ENCODE measurements at places on chromosomes 4 and X.

DNA sequence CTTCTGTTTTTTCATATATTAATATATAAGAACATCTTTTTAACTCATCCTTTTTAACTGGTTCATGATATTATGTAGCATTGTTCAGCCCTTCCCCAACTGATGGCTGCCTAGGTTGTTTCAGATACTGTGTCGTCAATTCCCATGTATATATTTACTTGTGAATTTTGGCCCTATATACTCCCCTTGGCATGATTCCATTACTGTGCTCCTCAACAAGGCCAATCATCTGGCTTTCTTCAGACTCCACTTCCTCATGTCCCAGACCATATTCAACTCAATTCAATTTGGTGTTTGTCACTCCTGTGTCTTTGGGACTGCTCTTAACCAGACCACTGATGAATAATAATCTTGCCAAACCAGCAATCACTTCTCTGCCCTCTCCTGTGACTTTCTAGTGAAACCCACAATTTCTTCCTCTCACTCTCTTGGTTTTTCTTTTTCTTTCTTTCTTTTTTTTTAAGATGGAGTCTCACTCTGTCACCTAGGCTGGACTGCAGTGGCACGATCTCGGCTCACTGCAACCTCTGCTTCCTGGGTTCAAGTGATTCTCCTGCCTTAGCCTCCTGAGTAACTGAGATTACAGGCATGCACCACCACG is 2.7 kb upstream of the WDR45 start:
- no peak for DNase-seq

DNA sequence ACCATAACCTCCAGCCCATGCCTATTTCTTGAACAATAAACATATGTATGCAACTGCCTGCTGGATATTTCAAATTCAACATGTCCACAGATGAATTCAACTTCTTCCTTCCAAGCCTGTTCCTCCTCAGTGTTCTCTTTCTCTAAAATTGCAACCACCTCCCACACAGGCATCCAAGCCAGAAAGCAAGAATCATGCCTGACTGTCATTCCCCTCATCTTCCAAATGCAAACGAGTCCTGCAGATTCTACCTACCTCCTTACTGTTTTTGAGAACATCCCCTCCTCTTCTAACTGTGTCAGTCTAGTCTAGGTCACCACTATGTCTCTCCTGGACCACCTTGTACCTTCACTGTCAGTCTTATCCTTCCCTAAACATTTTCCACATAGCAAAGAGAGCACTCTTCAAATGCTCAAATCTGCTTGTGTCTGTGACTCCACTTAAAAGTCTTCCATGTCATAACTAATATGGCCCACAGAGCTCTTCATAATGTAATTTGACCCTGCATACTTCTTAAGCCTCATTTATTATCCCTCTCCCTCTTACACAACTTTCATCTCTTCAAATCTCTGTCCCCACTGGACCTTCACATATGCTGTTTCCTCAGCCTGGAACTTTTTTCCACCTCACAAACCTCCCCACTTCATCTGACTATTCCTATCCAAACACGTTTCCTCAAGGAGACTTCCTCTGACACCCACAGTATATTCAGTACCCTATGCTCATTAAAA is 25.7 kb downstream of the MAPK10 start:
- DNase-seq, result no peak

- no peak for DNase-seq
Measured at GRCh38 chrX:39327255-39327654, 526.0 kb downstream of the MID1IP1 start.

DNA sequence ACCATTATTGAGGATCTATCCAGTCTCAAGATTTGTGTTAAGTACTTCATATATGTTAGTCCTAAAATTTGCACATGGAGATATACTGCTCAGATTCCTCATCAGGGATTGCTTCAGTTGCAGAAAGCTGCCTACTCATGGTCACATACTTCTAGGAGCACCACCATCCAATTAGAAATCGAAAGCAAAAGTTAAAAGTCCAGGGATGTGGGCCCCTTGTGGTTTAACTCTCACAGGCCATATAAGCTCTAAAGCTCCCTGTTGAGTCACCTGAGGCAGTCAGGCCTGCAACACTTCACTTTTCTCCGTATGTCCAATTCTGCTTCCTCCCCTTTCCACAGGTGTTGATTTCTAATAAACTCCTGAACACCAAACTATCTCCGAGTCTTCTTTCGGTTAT is 84.2 kb downstream of the CNOT6L start:
- DNase-seq, result peak; percentile 70

- DNase-seq, result no peak
Measured at GRCh38 chr4:8132947-8133705, 25.5 kb downstream of the ABLIM2 start.

- no peak for DNase-seq
Measured at GRCh38 chr4:180493299-180493698, 1749.9 kb upstream of the TENM3 start.

DNA sequence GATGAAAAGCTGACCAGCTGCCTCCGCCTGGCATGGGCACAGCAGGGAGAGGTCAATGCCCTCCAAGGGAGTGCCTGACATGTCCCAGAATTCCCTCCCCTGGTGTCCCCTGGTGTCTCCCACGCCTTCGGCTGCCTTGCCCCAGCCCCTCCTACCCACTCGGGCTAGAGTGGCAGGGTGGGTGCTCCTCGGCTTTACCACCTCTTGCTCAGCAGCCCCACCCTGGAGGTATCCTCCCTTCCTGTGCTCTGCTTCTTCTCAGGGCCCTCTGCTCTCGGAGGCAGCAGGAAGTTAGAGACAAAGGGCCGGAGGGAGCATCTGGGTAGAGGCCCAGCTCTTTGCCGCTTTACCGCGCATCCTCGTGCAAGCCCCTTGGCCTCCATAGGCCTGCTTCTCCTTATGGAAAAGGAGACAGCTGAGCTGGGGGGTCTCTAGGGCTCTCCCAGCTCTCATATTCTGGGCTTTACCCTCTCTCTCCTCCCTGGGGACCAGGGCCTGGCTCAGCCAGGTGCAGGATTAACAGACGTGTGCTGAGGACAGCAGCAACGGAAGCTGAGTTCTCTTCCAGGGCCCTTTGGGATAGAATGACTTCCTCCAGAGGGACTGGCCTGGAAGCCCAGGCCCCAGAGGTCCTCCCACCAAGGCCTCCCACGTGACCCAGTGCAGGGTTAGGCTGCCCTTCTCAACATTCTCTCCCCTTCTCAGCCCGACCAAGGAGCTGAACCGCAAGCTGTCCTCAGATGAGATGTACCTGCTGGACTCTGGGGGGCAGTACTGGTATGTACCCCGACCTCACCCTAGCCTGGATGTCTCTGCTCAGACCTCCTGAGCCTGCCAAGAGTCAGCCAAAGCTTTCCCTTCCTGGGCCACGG is 17.2 kb downstream of the XPNPEP2 start:
- no peak for DNase-seq

DNA sequence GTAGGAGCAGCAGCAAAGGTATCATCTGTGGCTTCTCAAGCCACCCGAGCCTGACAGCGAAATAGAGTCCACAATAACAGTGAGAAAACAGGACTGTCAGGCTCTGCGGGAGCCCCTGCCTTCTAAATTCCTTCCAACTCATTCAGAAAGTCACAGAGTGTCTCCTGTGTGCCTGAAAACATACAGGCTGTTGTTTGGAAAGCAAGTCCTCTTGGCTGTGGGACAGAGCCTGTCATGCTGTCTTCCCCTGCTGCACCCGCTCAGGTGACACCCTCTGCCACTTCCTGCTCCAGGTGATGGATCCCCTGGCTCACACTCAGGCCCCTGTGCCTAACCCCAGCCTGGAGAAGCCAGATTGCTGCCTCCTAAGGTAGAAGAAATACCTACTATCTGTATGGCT is 152.3 kb downstream of the RAB28 start:
- DNase-seq, result no peak

GRCh38 chr4:6986072-6986780 is 56.9 kb upstream of the TADA2B start:
- DNase-seq, result no peak

DNA sequence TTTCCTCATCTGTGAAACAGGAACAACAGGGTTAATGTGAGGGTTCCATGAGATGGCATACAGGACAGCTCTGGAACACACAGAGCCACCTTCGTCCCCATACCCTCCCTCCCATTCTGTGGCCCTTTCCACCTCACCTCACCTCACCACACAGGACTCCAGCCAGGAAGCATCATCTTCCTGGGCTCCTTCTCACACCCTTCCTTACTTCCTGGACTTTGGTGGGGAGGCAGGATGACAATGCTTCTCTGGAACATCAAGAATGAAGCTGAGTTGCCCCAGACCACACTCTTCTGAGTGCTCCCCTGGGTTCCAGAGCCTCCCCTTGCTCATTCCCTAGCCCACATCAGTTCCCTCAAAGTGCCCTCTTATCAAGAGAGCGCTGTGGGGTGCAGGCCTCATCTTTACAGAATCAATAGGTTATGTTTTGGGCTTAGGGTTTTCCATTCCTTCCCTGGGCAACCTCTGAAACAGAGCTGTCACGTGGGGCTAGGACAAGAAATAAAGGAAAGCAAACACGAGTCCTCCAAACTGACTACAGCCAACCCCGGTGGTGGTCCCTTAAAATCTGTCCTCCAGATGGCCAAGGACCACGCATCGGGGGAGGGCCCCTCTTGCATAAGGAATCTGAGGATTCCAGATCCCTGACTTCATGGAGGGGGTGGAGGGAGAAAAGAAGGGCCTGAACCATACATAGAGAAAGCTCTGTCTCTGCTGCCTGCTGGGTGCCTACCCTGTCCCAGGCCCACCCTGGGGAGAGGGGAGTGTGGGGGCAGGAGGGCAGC is 74.4 kb upstream of the ATP6AP2 start:
- no peak for DNase-seq

DNA sequence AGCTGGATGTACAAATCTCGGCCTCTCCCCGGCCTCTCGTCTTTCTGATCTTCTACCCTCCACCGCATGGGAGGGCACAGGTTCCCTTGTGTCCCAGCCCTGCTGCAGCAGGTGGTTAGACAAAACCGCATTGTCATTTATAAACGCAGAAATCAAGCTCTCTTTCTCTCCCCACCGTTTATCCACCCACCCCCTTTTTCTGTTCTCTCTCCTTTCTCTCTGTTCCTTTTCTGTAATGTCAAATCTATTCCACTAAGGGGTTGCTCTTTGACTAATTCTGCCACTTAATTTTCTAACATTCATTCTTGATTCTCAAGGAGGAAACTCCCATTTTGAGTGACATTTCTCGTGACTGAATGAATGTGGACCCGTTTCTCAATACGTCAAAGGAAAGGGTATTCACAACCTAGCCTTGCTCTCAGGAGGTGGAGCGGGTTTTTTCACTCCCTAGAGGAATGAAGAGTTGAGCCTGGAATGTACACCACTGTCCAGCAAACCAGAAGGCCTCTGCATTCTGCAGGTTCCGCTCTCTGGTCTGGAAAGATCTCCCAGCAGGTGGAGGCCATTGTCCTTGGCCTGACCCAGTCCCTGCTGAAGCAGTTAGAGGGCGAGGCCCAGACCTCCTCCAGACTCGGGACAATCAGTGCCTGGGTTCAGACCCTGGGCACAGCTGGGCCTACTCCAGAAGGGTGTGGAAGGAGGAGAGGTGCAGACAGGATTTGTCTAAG is 70.9 kb upstream of the ENPP6 start:
- no peak for DNase-seq

- DNase-seq, result no peak
Measured at GRCh38 chr4:185235843-185236503, 26.6 kb downstream of the SNX25 start.

DNA sequence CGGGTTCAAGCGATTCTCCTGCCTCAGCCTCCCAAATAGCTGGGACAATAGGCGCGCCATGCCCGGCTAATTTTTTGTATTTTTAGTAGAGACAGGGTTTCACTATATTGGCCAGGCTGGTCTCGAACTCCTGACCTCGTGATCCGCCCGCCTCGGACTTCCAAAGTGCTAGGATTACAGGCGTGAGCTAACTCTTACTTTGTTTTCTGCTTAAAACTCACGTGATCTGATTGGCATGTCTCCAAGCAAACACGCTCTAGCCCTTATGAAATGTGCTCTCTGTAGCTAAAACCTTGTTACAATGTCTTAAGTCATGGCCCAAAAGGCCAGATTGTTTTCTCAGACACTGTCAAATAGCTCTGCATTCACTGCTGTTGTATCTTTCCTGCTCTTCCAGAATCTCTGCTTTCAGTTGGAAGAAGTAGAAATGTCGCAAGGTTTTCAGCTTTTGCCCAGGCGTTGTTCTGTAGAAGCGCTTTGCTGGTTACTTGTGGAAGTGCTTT is 39.7 kb upstream of the OGT start:
- no peak for DNase-seq

- DNase-seq, result no peak
Measured at GRCh38 chrX:133391111-133391510, 24.2 kb downstream of the GPC4 start.

DNA sequence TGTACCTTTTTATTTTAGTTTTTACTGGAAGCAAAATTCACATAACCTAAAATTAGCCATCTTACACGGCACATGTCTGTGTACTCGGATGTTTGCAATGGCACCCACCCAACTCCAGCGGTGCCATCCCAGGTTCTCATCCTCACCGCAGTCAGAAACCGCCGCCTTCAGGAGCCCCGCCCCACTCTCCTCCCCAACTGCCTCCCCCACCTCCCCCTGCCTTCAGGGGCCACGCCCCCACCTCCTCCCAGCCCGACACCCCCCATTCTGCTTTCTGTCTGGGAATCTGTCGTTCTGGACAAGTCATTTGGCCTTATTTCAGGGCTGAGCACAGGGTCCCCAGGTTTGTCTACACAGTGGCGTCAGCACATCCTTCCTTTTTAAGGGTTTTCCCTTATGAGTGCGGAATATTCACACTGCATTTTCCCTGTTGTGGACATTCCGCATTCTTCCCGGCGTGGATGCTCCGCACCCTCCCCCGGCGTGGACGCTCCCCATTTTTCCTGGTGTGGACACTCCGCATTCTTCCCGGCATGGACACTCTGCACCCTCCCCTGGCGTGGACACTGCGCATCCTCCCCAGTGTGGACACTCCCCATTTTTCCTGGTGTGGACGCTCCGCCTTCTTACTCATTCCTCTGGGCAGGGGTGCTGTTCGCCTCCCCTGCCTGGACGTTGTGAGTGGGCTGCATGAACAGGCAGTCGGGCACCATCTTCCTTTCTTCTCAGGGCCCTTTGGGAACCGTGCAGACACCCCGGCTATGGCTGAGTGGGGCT is 135.4 kb upstream of the NKX1-1 start:
- DNase-seq, result no peak

DNA sequence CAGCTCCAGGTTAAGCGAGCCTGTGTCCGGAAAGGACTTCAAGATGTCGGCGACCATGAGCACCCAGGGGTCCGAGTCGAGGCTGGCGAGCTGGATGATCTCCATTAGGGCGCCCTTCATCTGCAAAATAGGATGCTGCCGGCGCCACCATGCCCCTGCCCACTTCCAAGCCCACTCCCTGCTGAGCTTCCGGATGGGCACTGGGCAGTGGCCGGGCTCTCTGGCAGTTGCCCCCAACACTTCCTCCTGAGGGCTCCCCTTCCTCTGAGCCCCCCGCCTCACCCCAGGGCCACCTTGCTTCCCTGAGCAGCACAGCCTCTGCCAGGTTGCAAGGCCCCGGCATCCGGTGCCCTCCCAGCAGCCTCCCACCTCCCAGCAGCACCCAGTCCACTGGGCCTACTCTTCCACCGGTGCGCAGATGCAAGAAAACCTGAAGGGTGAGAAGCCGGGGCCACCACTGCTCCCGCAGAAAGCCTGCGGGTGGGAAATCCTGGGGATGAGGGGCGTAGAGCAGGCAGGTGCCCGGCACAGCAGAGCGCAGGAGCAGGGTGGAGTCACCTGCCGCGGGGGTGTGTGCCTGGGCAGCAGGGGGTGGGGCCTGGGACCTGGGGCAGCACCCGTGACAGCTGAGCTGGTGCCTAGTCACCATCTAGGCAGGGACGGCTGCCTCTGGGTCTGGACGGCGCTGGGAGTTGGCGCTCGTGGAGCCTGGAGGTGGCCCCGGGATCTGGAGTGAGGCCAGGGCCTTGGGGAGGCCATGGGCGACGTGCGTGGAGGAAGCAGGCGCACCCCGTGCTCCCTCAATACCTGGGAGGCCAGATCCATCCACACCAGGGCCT is 17.0 kb downstream of the NELFA start:
- DNase-seq, result no peak
